ENCODE measurements at places on chromosomes 2 and 18. TPM values are rescaled to one million over a fixed set of nuclear protein-coding genes. Genes with fewer than 3 reads are reported as not detected.

GRCh38 chr2:225598426-225598825, 198.9 kb downstream of the NYAP2 start:
- no peaks in the 10 kb centered on the region for H3K4me1 ChIP-seq
- H3K36me3 ChIP-seq = no peaks in the 10 kb centered on the region
- H3K27ac ChIP-seq = no peak overlapping the region

The MOCOS gene
- 4.2 TPM for total RNA-seq

GRCh38 chr2:118103951-118104940, 16.0 kb downstream of the INSIG2 start:
- peaks cover under 1% of the 10 kb centered on the region for H3K4me1 ChIP-seq
- no peak overlapping the region for H3K4me3 ChIP-seq
- no peak for DNase-seq
- peaks cover 66% of the 10 kb centered on the region for H3K36me3 ChIP-seq
- no peaks in the 10 kb centered on the region for H3K27me3 ChIP-seq

DNA sequence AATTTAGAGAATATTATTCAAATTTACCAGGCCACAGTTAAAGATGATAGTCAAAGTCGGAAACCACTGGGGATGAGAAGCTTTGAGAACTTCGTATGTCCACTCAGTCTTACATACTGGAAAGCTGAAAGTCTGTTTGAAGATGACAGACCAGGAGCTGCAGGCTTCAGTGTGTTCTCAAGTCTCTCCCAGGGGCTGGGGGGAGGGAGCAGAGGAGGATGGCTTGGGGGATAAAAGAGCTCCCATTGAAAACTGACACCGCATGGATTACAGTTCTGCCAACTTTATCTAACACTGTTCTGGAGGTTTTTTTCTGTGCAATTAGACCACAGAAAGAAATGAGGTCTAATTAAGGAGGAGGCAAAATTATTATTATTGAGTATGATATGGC, 170.5 kb upstream of the ALKAL2 start:
- no peak overlapping the region for H3K27ac ChIP-seq
- no peak for DNase-seq
- H3K4me1 ChIP-seq = peaks cover 8% of the 10 kb centered on the region
- no peaks in the 10 kb centered on the region for H3K36me3 ChIP-seq
- no peak overlapping the region for H3K4me3 ChIP-seq
- no peaks in the 10 kb centered on the region for H3K27me3 ChIP-seq

DNA sequence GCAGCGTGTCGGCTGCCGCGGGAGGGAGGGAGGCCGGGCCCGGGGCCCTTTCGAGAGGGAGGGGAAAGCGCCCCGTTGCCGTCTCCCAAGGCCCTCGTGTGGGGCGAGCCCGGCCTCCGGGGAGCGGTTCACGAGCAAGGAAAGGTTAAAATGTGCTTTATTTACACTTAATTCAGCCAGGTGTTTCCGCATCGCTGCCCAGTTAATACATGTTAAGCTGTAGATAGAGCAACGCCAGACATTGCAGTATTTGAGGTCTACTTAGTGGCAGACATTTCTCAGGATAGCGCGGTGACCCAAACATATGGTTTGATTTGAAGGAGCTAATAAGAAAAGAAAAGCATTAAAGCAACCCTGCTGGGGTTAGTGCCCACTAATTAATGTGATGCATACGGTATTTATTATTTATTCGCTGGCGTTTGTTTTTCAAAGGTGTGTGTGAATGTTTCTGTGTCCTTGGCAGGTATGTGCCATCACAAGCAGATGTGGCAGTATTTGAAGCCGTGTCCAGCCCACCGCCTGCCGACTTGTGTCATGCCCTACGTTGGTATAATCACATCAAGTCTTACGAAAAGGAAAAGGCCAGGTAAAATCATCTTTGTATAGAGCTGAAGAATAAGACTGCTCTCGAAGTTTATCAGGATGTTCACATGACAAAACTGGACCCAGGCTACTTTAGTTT, 571 bp downstream of the EEF1B2 start:
- peaks cover 33% of the 10 kb centered on the region for H3K4me1 ChIP-seq
- H3K36me3 ChIP-seq = peaks cover 47% of the 10 kb centered on the region
- no peaks in the 10 kb centered on the region for H3K27me3 ChIP-seq

GRCh38 chr2:148721991-148722777, 77.6 kb downstream of the EPC2 start:
- no peaks in the 10 kb centered on the region for H3K36me3 ChIP-seq
- no peak overlapping the region for H3K27ac ChIP-seq
- H3K4me3 ChIP-seq = no peak overlapping the region
- H3K27me3 ChIP-seq = no peaks in the 10 kb centered on the region
- DNase-seq = no peak

- H3K36me3 ChIP-seq = no peaks in the 10 kb centered on the region
- H3K4me3 ChIP-seq = no peak overlapping the region
- H3K27ac ChIP-seq = no peak overlapping the region
- peaks cover 35% of the 10 kb centered on the region for H3K4me1 ChIP-seq
- DNase-seq = no peak
Measured at GRCh38 chr2:158460632-158461297, 4.0 kb downstream of the PKP4 start.

GRCh38 chr2:54924121-54924520, 126.1 kb downstream of the RTN4 start:
- H3K27ac ChIP-seq = no peak overlapping the region
- no peak for DNase-seq
- no peaks in the 10 kb centered on the region for H3K36me3 ChIP-seq
- H3K27me3 ChIP-seq = no peaks in the 10 kb centered on the region
- H3K4me1 ChIP-seq = no peaks in the 10 kb centered on the region
- no peak overlapping the region for H3K4me3 ChIP-seq

The SLC35G4 gene
- total RNA-seq = not detected

The SPIRE1 gene
- 42.1 TPM for total RNA-seq

GRCh38 chr2:127643439-127644065, 2.4 kb upstream of the GPR17 start:
- H3K27ac ChIP-seq = no peak overlapping the region
- no peak overlapping the region for H3K4me3 ChIP-seq
- peaks cover 50% of the 10 kb centered on the region for H3K4me1 ChIP-seq
- no peaks in the 10 kb centered on the region for H3K27me3 ChIP-seq
- no peak for DNase-seq

GRCh38 chr2:59034106-59034505, 793.0 kb upstream of the FANCL start:
- H3K27ac ChIP-seq = no peak overlapping the region
- no peak overlapping the region for H3K4me3 ChIP-seq
- no peak for DNase-seq
- H3K4me1 ChIP-seq = no peaks in the 10 kb centered on the region

DNA sequence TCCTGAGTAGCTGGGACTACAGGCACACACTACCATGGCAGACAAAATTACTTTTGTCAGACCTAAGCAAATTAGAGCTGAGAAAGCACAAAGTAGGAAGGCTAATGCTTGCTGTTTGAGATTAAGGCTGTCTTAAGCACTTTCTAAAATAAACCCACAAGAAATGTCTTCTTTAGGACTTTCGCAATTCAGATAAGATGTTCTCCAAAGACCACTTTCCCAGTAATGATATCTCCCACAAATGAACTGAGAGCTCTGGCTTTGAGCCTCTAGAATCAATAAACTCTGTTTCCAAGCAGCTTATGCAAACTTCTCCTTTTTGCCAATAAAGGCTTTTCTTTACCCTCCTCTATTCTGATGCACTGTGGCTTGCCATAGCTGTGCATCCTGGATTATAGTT, 32.0 kb upstream of the GALNT1 start:
- H3K27me3 ChIP-seq = no peaks in the 10 kb centered on the region
- H3K36me3 ChIP-seq = no peaks in the 10 kb centered on the region
- no peak for DNase-seq
- no peak overlapping the region for H3K27ac ChIP-seq
- H3K4me1 ChIP-seq = peaks cover 4% of the 10 kb centered on the region

DNA sequence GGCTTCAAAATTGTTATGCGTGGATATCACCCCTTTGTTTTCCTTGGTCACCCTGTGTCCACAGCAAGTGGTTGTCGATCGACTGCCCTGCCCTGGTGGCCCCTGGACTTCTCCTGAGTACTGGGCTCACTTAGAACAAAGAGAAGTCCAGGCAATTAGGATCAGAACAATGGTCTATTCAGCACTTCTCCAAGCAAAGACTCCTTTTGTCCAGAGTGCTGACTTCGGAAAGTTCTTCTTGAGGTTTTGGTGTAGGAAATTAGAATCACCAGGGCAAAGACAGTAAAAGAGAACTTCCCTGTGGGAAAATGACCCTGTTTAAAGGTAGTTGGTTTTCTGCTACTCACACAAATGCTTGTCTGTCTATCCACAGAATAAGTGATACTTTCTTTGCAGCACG, 173.9 kb downstream of the FHOD3 start:
- DNase-seq = no peak
- no peak overlapping the region for H3K4me3 ChIP-seq
- H3K27ac ChIP-seq = no peak overlapping the region
- H3K27me3 ChIP-seq = no peaks in the 10 kb centered on the region
- no peaks in the 10 kb centered on the region for H3K4me1 ChIP-seq
- H3K36me3 ChIP-seq = no peaks in the 10 kb centered on the region

DNA sequence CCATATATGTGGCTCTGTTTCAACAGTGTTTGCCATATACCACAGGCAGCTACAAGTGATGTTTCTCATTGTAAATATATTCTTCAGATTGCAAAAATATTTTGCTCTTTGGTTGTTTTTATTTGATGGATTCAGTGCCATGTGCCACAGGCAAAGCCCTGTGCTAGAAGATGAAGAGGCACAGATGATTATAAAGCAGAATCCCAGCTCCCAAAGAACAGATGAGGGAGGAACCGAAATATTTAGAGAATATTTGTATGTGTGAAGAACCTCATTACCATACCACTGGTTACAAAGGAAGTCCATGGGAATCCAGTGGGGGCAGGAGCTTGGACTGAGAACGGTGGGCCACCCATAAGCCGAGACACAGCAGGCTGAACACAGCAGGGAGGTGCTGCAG, 143.8 kb upstream of the NDUFV2 start:
- H3K27me3 ChIP-seq = no peaks in the 10 kb centered on the region
- H3K27ac ChIP-seq = no peak overlapping the region
- H3K4me3 ChIP-seq = no peak overlapping the region
- DNase-seq = no peak
- H3K4me1 ChIP-seq = peaks cover 4% of the 10 kb centered on the region

DNA sequence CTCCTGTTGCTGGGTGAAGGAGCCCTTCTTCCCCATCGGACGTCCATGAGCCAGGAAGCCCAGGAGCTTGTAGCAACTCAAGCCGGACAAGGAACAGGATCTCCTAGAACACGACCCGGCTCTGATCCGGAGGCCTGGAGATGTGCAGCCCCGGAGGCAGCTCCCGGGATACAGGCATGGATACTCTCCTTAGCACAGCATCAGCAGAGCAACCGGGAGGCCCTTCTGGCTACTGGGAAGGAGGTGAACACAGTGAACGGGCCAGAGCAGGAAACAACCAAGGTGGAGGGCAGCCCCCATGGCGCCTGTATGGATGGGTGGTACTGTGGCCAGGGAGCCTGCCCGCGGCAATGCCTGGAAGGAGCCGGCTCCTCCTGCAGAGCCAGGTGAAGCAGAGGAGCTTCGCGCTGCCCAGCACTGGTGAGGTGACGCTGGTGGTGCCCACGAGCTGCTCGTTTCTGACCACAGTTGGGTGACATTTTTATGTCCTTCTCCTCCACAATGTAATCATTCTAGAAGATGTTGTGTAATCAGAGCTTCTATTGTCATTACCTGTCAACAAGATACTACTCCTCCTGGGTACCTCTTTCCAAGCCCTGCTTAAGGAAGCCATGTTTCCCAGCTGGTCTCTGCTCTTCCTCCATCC, 94.3 kb downstream of the TWIST2 start:
- no peaks in the 10 kb centered on the region for H3K27me3 ChIP-seq
- H3K27ac ChIP-seq = no peak overlapping the region
- no peak overlapping the region for H3K4me3 ChIP-seq
- H3K36me3 ChIP-seq = no peaks in the 10 kb centered on the region
- DNase-seq = no peak

DNA sequence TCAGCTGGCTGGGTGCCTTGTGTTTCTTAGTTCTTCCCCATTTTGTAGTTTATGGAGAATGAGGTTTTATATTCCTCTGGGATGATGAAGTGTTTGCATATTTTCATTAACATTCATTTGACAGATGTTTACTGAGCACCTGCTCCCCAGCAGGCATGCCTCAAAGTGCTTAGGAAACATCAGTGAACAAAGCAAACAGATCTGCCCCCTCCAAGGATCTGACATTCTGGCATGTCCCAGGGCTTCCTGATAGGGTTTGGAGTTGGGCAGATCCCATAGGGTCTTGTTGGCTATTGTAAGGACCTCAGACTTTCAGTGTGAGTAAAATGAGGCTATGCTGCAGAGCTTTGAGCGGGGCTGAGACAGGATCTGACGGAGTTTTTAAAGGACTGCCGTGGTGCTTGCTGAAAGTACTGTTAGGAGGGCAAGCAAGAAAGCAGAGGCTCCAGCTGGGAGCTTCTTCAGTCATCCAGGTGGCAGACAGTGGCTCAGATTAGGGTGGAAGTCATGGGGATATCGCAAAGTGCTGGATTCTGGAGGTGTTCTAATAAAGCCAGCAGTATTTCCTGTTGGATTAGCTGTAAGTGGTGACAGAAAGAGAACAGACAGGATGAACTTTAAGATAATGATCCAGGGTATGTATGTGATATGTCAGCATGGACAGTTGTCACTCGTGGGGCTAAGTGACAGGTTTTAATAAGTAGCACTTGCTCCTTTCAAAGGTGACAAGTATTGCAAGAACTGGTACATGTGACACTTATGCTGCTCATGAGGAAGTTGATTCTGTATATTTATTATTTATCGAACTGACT, 11.3 kb upstream of the IAH1 start:
- H3K27ac ChIP-seq = no peak overlapping the region
- H3K36me3 ChIP-seq = peaks cover 51% of the 10 kb centered on the region
- no peaks in the 10 kb centered on the region for H3K27me3 ChIP-seq
- no peaks in the 10 kb centered on the region for H3K4me1 ChIP-seq
- DNase-seq = no peak

- no peaks in the 10 kb centered on the region for H3K36me3 ChIP-seq
- peaks cover 13% of the 10 kb centered on the region for H3K4me1 ChIP-seq
- H3K27me3 ChIP-seq = peaks cover 15% of the 10 kb centered on the region
- H3K27ac ChIP-seq = peak overlapping the region; percentile 83
- peak overlapping the region; percentile 77 for H3K4me3 ChIP-seq
Measured at GRCh38 chr18:13138420-13139139, 80.0 kb upstream of the LDLRAD4 start.

The C1GALT1C1L gene
- 0.44 TPM for total RNA-seq

DNA sequence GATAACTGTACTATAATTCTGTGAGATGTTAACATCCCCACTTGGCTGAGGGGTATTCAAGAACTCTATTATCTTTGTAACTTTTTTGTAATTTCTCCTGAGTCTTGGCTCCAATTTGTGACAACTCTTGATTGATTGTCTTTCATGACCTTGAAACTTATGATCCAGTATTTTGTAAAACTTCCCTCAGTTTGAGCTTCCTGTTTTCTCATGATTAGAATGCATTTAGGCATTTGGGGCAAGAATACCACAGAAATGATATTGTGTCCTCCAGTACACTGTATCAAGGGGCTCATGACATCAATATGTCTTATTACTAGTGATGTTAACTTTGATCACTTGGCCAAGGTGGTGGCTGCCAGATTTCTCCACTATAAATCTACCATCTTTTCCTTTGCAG, 37.4 kb downstream of the PNO1 start:
- no peak overlapping the region for H3K27ac ChIP-seq
- no peaks in the 10 kb centered on the region for H3K36me3 ChIP-seq
- H3K4me3 ChIP-seq = no peak overlapping the region
